Amygdala (tissue), 56 donors: ENCODE measurements at places on chromosomes 6 and 20.

DNA sequence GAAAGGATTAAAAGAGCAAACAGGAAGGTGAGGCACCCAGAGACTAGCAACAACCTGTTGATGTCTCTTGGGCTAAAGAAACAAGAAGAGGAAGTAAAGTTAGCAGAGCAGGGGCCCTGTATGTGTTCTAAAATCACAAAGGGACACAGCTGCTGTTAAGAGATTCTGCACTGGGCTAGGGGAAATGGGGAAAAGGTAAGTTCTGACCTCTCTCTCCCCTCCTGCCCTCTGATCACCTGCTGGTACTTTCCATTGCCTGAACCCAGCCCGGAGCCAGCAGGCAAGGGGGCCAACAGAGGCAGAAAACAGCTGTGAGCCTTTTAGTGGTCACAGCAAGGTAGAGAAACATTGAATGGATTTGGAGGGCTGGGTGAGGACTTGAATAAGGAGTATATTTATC is 13.5 kb upstream of the CNR1 start:
- no peak for DNase-seq

GRCh38 chr6:39441986-39442385 is 119.5 kb upstream of the KCNK16 start:
- DNase-seq = no peak

DNA sequence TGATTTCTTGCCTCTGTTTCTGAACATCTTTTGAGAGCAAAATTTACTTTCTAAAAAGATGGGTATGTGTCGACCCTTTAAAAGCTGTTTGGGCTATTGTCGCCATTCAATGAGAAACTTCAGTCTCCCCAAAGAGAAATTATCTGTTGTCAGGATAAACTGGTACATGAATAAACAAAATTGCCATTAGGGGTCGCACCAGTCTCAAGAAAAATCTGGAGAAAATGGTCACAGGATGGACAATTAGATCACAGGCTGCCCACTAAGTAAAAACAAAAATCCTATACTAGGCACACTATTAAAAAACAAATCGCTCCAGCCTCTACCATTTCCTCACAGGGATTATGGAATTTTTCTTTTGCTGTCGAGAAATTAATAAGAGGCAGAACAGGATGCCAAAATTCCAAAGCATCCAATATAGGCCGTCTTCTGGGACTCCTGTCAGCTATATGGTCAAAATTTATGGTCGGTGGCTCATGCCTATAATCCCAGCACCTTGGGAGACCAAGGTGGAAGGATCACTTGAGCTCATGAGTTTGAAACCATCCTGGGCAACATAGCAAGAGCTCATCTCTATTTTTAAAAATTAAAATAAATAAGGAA is 5.5 kb upstream of the HLA-E start:
- no peak for DNase-seq

GRCh38 chr20:2809690-2810089 is 5.1 kb upstream of the C20orf141 start:
- DNase-seq = no peak

GRCh38 chr6:159043251-159043650 is 1.5 kb downstream of the TAGAP start:
- DNase-seq = no peak

DNA sequence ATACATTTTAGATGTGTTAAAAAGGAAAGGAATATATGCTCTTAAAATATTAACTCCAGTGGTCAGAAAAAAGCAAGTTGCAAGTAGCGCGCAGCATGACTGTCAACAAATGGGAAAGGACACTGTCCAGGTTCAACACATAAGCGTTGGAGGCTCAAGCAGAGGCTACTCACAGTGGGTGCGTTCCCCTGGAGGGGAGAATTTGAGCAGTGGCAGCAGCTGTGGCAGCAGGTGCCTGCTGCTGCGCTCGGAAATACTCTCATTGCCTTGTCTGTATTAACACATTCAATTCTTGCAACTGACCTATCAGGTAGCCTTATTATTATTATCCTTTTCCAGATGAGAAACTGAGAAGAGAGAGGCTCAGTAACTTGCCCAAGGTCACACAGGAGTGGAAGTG is 21.9 kb upstream of the CCN6 start:
- DNase-seq = no peak

DNA sequence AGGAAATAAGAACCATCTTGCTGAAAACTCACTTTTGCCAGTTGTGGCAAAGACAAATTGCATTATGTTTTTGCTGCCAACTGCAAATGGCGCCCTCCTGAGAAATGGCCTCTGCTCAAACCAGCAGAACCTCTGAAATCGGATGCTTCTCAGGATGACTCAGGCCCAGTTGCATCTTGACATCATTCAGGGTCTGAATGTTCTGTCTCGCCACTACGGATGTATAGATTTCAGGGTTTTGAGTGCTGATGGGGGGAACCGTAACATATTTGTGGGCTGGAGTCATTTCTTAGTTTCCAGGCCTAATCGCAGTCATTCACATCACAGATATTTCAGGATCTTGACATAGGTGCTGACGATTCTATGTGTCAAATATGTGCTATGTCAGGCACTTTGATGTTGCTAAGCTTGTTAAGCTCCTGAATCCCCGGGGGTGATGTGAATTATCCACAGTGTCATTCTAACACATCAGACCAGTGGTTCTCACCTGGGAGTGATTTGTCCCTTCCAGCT is 207.1 kb downstream of the NFATC2 start:
- DNase-seq = no peak

GRCh38 chr6:56227071-56227879 is 20.1 kb downstream of the COL21A1 start:
- DNase-seq = no peak

GRCh38 chr6:148735989-148736388 is 10.8 kb upstream of the UST start:
- DNase-seq = no peak

DNA sequence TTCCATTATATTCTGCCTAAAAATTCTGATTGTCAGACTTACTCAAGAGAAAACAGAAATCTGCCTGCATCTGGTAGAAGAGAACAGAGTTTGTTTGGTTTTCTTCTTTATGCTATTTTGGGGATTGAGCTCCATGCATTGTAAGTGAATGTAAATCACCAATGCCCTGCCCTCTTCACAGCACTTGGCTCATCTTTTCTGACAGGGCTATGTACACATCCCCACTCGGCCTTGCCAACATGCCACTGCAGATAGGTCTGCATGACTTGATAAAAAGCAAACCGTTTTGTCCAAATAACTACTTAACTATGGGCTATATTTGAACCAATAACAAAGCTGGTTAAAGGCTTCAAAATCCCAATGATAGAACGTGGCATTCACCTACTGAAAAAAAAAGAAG is 117.7 kb downstream of the IBTK start:
- no peak for DNase-seq

DNA sequence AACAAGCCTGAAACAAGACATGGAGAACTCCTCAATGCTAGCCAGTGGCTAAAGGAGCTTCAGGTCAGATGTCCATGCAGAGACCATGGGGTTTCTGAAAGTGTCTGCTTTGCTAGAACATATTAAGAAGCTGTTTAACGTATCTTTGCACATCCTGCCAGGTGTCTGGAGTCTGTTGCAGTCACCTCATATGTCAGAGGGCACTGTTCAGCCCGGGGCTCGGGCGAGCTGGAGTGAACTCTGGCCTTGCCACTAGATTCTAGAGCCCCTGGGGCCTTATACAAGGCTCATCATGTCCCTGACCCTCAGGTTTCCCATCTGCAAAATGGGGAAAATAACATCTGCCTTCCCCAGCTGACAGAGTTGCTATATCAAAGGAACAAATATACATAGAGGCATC is 59.0 kb downstream of the PRDM1 start:
- no peak for DNase-seq

DNA sequence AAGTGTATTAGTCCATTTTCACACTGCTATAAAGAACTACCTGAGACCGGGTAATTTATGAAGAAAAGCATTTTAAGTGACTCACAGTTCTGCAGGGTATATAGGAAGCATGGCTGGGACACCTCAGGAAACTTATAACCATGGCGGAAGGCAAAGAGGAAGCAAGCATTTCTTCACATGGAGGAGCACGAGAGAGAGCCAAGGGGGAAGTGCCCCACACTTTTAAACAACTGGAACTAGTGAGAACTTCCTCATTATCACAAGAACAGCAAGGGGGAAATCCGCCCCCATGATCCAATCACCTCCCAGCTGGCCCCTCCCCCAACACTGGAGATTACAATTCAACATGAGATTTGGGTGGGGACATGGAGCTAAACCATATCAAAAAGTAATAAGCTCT is 28.3 kb upstream of the B3GAT2 start:
- no peak for DNase-seq

DNA sequence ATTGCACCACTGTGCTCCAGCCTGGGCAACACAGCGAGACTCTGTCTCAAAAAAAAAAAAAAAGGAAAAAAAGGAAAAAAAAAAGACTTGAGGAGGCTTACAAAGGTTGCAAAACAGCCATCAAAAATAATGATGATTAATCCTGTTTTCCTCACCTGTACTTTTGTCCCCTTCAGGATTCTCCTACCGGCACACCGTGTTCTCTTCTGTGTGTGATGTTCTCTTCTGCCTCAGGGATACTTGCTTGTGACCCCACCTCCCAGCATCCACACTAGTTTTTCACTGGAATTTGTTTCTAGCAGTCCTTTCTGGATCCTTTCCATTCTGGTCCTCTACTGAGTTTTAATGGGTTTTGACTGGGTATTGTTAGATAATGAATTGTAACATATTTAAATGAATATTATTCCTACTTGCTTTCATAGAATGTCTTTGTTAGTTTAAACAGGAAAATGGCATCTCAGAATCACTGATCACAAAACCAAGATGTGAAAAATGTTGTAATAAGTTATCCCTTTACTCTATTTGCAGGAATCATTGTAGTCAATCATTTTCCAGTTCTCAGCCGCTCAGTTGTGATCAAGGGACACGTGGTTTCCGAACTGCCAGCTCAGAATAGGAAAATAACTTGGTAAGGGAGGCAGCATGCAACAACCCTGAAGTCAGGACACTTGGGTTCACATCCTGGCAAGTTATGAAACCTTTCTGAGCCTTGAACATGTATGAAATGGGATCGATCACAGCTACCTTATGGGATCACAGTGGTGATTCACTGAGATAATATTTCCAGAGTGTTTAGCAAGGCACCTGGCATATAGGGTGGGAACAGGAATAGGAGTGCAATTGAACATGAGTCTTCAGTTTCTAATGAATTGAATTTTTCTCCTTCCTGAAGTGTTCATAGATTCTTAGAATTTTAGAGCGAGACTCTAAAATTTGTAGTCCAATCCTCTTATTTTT is 8.5 kb downstream of the C6orf89 start:
- DNase-seq = no peak

GRCh38 chr20:52922436-52922835 is 49.7 kb upstream of the TSHZ2 start:
- no peak for DNase-seq

DNA sequence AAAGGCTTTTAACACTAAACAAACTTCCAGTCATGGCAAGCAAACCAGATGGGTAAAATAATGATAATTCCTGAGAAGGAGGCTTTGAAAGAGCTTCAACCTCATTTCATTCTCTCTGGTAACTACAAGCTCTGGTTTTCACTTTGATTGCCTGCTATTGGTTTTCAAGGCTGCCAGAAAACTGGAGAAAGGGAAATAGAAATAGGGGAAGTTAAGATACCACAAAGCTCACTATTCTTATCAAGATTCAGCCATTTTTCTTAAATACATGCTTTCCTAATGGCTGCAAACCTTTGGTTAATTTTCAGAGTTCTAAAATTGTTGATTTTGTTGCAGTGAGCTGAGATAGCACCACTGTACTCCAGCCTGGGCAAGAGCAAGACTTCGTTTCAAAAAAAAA is 42.5 kb upstream of the NELFCD start:
- DNase-seq = no peak

DNA sequence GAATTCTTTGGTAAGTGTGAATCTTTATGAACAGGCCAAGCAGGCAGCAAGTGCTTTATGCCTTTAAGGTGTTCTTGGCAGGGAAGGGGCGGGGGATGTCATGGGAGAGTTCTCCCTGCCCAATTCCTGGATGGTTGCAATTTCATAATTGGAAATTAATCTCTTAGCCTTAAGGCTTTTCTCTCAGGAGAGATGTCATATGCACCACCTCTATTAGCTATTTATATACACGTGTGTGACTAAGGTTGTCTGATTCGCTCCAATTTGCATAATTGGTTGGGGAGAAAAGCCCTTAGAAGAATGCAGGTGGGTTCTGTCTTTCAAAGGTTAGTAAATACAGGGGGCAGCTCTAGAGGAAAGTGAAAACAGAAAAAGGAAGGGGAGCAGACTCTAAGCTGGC is 5.2 kb upstream of the ENPP5 start:
- DNase-seq = no peak

GRCh38 chr6:133259561-133259960 is 18.4 kb downstream of the EYA4 start:
- DNase-seq = no peak

DNA sequence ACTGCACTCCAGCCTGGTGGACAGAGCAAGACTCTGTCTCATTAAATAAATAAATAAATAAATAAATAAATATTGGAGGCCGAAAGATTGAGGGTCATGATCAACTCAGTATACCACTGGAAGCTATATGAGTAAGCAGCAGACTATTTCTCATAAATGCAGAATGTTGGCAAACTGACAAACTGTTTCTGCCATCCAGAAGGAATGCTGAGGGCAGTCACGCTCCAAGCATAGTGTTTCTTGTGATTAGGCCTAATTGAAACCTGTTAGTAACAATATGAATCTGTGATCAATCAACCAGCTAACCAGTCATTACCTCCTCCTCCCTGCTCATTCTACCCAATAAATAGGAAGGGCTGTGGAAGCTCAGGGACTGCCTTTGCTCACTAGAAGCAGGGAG is 15.2 kb upstream of the KCNK15 start:
- DNase-seq = no peak

GRCh38 chr20:57698116-57698866 is 11.5 kb downstream of the PMEPA1 start:
- DNase-seq = no peak

DNA sequence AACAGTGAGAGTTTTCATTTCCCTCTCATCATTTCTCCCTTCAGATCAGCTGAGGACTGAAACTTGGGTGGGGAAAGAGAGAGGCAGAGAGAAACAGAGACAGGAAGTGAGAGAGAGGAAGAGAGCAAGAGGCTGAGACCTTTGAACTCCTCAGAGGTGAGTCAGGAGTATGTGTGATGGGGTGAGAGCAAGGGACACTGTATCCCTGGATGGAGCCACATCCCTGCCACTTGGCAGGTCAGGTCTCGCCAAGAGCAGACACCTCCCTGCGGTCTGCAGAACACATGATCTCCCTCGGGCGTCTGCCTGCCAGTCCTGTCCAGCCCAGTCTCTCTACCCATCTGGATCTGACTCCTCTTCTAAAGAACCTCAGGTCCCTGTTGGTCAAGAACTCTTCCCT is 62.7 kb upstream of the SYNDIG1 start:
- DNase-seq = no peak

GRCh38 chr6:2171728-2172127 is 73.7 kb downstream of the GMDS start:
- no peak for DNase-seq

DNA sequence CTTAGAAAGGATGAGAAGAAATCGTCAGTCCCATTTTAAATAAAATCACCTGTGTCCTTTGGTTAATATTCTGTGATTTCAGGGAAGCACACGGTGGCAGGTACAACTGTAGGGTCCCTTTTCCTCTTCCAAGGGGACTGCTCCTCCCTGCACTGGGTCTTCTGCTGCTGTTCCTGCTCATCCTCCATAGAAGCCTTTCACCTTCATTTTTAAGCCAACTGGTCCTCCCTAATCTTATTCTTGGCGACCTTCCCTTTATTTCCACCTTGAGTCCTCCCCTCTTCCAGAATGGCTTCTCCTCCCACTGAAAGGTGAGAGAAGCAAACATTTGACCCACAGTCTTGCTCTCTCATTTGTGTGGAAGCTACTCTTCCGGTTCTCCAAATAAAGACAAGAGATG is 4.4 kb upstream of the PRDM1 start:
- DNase-seq = no peak
